Caki2 (cell line): ENCODE measurements at places on chromosomes 1 and 21. TPM values are rescaled to one million over a fixed set of nuclear protein-coding genes. Genes with fewer than 3 reads are reported as not detected.

KIF21B gene
- 0.14 TPM in 1 of 2 replicates, not detected in the other for total RNA-seq

S100A5 gene
- total RNA-seq = not detected in 2 replicates

C1orf87 gene
- not detected in 2 replicates for total RNA-seq

DNA sequence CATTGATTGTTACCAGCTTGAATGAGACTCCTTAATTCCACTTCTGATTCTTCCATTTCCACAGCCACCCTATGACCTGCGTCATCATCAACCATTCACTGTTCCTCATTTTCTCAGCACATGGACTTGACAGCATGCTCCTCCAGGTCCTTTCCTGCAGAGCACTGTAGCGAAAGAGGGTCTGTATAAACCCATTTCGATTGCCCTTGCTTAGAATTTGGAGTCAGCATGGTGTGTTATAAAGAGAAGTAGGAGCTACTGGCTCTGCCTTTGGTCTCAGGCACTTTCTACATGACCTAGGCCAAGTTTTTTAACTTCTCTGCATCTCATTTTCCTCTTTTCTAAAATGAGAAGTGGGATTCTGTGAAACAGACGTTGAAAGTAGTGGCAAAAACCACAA, 133.8 kb downstream of the AK5 start:
- DNase-seq = no peak

- no peak for DNase-seq
Measured at GRCh38 chr1:89260042-89260441, 12.6 kb downstream of the GBP5 start.

- DNase-seq = no peak
Measured at GRCh38 chr1:241896670-241896962, 48.6 kb downstream of the EXO1 start.

- DNase-seq = no peak
Measured at GRCh38 chr1:226831953-226832352, 38.5 kb upstream of the PSEN2 start.
